ENCODE measurements at places on chromosomes 7 and 10.
A peak's percentile ranks its signal among the peaks of the same experiment; 100 is the strongest.

GRCh38 chr7:5694912-5695726 lies 86.3 kb downstream of the RNF216 start:
- DNase-seq, result no peak

DNA sequence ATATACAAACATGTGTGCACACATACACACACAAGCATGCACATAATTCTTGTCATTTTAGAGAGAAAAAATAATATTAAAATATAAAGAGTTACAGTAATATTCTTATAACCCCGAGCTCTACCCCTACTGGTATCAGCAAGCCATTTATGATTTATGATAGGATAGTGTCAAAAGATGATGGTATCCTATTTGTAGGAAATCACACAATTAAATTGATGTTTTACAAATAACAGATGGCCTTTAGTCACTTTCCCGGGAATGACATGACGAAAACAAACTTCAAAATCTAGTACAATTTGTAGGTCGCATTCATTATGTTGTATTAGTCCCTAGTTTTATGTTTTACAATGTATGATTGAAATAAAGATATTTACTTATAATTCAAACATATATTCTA lies 36.8 kb downstream of the THSD7A start:
- DNase-seq, result no peak

GRCh38 chr10:26468291-26468690 lies 30.1 kb downstream of the APBB1IP start:
- DNase-seq, result no peak

GRCh38 chr7:50621973-50622490 lies 56.8 kb upstream of the DDC start:
- DNase-seq, result no peak

GRCh38 chr10:24503461-24504320 lies 220.0 kb downstream of the ARHGAP21 start:
- DNase-seq, result peak; percentile 37

DNA sequence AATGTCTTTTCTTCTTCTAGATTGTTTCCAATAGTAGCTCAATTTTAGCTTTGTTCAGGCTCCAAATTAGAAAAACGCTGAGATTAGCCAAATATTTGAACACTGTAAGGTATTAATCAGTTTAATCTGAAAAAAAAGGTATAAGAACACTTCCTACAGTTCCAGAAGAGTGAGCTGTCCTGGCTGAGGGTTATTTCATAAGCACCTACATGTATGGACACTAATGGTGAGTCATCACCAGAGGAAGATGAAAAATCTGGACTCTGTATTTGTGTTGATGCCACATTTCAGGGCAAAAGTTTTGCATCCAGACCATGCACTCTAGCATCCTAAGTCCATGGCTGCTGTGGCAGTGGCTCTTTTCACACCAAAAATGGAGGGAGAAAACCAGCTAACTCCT lies 189.5 kb downstream of the ANKRD30A start:
- DNase-seq, result no peak

- peak; percentile 7 for DNase-seq
Observed at GRCh38 chr10:44386546-44387052, 1.7 kb upstream of the CXCL12 start.

DNA sequence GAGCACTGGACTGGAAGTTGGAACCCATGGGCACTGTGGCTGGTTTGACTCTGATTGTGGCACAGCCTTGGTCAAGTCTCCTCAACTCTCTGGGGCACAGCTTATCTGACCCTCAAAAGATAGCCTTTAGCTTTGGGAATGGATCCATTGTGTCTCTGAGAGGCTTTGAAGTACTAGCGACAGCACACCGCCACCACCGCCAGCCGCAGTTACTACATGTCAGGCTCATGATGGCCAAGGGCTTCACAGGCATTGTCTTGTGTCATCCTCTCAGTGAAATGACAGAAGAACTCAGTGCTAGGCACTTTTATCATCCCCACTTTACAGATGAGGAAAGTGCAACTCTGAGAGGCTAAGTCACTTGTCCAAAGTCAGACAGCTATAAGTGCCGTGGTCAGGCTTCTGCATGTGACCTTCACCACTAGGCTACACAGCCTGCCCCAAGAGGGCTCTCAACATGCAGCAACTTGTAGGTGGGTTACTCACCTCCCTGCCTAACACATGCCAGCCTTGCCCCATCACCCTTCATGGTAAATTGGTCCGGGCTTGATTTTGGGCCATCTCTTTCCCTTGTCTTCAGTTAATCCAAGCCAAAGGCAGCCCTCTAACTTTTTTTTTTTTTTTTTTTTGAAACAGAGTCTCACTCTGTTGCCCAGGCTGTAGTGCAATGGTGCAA lies 44.1 kb downstream of the C10orf105 start:
- DNase-seq, result no peak

DNA sequence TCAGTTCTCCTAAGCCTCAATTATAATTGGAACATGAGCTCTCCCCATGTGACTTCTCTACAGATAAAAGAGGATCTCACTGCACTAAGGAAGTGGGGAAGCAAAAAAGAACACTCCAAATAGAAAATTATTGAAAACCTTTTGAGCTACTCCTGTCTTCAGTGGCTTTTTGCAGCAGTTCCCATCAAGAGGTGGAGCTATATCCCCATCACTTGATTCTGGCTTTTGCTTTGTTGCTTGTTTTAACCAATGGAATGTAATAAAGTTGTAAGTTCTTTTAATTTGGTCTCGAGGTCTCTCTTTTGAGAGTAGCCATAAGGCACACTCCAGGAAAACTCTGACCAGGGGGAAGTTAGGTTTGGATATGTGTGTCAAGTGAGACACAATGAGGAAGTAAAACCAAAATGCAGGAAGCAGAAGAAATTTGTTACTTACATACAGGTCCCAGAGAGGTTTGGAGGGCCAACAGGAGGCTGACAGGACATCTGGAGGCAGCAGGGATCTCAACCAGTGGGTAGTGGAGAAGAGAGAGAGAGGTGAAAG lies 569.4 kb downstream of the HTR7 start:
- DNase-seq, result no peak

DNA sequence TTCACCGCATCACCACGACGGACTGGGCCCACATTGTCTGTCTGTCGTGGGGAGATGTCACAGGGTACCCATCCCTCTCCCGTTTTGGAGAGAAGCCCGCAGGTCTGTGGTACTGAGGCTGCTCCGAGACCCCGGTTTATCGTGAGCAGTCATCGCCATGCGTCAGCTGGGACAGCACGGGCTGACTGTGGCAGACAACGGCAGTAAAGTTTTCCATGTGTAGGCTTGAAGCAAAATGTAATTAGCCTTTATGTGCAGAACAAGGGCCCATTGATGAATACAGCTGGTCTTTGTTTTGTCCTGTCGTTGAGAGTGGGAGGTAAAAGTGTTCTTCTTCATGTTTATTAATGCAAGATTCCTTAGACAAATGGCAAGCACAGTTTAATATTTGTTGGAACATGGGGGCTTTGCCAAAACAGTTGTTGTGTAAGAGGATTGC lies 167.4 kb upstream of the SH2B2 start:
- DNase-seq, result no peak

- DNase-seq, result no peak
Observed at GRCh38 chr10:46552526-46553237, 3.8 kb downstream of the GPRIN2 start.

- no peak for DNase-seq
Observed at GRCh38 chr10:29987471-29987870, 71.9 kb downstream of the JCAD start.

GRCh38 chr7:150947241-150947745 lies 30.8 kb downstream of the KCNH2 start:
- DNase-seq, result no peak

DNA sequence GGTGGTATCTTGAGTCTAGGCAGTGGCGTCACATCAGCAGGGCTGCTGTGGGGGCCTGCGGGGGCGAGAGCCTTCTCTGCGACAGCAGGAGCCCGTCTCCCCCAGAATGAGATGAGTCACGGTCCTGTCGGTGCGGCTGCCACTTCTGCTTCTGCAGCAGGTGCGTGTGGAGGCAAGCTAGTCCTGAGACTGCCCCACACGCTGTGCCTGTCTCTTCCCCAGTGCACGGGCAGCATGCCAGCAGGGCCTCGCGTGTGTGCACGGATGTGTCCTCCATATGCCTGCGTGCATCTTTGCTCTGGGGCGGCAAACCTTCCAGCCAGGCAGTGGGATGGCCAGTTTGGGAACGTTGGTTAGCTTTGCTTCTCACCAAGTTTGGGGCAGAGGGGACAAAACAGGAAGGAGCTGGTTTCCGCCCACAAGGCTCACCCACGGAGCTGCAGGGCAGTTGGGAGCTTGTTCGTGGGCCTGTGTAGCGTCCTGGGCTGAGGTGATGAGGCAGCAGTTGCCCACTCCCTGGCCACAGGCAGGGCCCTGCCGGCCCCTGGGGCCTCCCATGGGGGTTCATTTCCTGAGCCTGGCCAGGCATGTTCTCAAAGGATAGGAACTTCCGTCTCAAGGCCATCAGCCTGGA lies 60.8 kb upstream of the PPIF start:
- peak; percentile 93 for DNase-seq

GRCh38 chr10:118321724-118322575 lies 20.2 kb downstream of the FAM204A start:
- DNase-seq, result no peak

- DNase-seq, result no peak
Observed at GRCh38 chr10:25493122-25493893, 318.5 kb downstream of the GPR158 start.

DNA sequence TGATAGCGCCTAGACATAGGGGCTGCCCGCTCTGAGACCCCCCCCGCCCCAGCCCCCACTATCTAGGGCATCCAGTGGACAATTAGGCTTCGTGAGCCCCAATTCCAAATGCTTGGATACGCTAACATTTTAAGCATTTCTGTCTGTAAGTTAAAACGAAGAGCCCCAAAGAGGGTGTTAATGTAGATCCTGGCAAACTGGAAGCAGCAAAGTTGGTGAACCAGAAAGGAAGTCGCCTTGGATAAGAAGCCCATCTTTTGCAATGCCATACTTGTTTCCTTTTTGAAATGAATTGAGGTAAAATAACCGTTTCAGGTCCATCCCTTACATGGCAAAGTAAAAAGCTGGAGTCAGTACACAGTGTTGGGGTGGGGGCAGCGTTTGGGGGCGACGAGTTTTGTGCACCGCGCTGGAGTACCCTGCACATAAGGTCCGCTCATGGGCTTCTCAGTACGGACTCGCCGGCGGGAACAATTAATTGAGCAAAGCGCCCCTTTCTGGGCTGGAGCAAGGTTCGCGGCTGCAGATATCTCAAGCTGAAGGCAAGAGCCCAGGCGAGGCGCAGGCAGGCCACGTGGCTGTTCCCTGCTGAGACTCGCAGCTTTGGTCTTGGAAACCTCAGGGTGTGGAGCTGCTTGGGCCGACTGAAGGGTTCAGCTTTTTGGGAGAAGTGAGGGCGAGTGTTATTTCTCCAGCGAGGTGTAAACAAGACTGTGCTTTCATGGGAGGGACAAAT lies 1.4 kb upstream of the TWIST1 start:
- DNase-seq, result no peak

DNA sequence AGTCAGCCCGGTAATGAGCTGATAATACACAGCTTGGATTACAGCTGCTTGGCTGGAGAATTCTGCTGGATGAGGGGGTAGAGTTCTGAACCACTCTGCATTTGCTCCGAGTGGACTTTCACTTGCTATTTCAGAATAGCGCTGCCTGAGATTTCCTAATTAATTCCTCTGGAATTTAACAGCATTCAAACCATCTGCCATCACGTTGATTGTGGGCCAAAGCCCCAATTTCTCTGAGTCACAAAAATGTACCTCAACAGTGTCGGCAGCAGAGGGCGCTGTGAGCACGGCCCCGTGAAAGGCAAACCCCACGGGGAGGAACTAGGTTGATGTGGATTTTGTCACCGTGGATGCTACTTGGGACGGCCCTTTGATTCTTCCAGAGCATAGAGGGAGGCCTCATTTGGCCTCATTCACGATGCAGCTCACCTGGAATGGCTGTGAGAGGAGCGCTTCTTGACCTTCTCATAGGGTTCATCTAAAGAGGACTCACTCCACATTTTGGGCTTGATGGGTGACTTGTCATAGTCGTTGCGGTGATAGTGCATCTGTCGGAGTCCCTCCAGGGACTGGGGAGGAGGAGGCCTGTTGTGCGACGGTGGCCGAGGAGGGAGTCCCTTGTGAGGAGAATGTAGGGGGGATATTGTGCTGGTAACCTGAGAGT lies 73.3 kb downstream of the PRPF18 start:
- DNase-seq, result peak; percentile 29

- no peak for DNase-seq
Observed at GRCh38 chr7:112150823-112151641, 55.2 kb downstream of the DOCK4 start.

DNA sequence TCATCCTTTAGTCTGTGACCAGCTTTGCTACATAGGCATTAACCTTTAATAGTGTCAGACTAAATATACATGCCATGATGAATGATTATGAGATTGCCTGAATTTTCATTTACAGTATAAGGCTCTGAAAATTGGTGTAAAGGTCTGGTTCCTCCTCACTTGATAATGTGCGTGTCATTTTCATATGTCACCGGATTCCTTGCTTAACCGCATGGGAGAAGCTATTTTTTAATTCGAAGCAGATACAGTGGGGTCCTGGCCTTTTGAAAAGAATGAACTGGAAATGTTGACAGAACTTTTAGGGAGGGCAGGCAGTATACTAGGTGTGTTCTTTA lies 192.4 kb upstream of the SH2B2 start:
- no peak for DNase-seq

DNA sequence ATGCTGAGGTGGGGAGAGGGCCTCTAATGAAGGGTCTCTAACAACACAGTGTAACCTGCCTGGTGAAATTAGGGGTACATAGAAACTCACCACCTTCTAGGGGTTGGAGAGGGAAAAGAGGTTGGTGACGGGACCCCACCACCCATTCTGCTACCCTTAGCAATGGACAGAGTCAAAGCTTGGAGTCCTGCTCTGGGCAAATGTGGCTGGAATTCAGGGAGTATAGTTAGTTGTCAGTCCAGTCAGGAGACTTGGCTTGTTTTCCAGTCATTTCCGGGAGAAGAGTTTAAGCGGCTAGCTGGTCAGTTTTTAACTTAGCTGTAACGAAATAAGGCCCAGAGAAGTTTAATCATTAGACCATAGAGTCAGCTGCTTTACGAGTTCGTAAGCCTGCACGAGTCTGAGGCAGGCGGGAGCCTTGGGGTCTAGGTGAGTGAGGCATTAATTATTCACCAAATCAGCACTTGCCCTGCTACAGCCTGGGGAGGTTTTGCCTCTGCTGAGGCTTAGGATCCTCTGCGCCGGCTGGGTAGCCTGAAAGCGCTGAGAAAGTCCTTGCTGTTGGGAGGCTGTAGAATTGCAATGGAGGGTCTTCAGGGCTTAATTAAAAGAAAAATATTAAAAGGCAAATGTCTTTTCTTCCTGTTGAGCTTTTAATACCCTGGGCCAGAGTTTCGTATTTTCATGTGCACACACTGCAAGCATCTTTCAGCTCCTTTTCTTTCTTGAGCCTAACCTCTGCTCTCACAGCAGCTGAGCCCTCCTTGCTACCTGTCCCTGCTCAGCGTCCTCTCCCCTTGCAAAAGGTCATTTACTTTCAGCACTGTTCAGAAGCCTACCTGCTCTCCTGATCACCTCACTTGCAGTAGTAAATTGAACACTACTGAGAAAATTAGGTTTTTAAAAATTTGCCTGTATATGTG lies 1.5 kb upstream of the LAMB1 start:
- no peak for DNase-seq

GRCh38 chr10:71209731-71210541 lies 2.4 kb upstream of the UNC5B start:
- DNase-seq, result no peak

- no peak for DNase-seq
Observed at GRCh38 chr10:96441322-96441885, 72.3 kb downstream of the TLL2 start.

- DNase-seq, result no peak
Observed at GRCh38 chr7:27930910-27931476, 191.0 kb downstream of the TAX1BP1 start.
